ENCODE measurements at places on chromosomes 7 and 10.

DNA sequence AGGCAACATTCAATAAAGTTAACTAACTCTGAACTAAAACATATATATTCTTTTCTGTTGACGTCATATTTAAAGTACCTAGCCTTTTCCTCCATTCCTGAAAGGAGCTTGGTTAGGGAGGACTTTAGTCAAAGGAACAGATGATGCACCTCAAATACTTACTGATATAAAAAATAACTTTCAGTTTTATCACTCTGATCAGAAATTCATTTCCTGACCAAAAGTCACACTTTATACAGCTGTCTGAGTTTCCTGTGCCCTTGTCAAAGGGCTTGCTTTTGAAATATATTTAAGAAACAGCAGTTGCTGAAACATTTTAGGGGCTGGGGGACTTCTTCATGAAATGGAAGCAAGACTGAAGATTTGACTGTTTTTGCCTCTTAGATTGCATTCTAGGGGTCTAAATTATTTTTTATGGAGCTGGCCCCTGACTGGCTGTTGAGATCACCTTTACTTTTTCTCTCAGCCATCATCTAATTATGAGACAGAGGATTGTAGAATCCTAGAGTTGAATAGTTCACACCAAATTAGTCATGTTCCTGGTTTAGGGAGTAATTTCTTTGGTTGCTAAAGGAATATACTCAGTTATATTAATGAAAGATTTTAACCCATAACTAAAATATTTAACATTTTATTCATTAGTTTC, 46.6 kb downstream of the GLCCI1 start:
- no peak for DNase-seq

DNA sequence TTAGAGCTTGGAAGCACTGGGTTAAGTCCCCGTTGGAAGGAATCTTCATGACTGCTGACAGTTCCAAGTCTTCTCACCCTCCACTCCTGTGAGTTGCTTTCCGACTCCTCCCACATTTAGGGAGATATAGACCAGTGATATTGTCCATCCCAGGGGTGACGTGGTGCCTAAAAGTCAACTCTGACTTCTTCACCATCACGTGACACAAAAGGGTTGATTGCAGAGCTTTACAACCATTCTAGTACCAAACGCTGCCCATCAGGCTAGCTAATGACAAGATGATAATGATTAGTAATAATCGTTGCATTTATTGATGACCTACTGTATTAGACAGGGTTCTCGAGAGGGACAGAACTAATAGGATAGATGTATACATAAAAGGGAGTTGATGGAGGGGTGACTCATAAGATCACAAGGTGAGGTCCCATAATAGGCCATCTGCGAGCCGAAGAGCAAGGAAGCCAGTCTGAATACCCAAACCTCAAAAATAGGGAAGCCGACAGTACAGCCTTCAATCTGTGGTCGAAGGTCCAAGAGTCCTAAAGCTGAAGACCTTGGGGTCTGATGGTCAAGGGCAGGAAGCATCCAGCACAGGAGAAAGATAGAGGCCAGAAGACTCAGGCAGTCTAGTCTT, 85.3 kb upstream of the CARD11 start:
- DNase-seq, result no peak

GRCh38 chr7:22564511-22565045, 64.6 kb upstream of the STEAP1B start:
- no peak for DNase-seq

GRCh38 chr10:49165821-49166483, 22.2 kb downstream of the TMEM273 start:
- no peak for DNase-seq

GRCh38 chr7:21125297-21125696, 302.6 kb upstream of the SP4 start:
- DNase-seq, result no peak

DNA sequence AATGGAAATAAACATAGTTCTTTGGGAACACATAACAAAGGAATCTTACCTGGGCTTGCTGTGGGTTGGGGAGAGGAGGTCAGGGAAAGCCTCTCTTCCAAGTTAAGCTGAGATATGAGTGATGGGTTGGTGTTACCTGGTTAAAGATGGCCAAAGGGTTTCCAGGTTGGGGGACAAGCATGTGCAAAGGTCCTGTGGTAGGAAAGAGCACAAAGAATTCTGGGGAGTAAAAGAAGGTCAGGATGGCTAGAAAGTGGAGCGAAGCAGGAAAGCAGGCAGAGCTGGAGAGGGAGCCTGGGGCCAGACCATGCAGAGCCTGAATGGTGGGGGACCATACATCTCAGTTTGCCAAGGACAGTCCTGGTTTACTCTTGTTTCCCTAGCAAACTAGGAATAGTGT, 133.2 kb downstream of the CFAP58 start:
- DNase-seq, result no peak

- DNase-seq, result no peak
Observed at GRCh38 chr10:72567889-72568640, 57.8 kb downstream of the MICU1 start.
